ENCODE measurements at places on chromosomes 6 and 20.
A peak's percentile ranks its signal among the peaks of the same experiment; 100 is the strongest.

GRCh38 chr20:64079273-64080012 lies at the start of gene RGS19:
Gene RGS19, minus strand, starts transcription at chr20:64079518. Its CDS starts 2,632 bp downstream, at chr20:64076886.
- DNase-seq, result peak; percentile 52

GRCh38 chr20:54195483-54196472 lies 12.1 kb upstream of the PFDN4 start:
- no peak for DNase-seq

DNA sequence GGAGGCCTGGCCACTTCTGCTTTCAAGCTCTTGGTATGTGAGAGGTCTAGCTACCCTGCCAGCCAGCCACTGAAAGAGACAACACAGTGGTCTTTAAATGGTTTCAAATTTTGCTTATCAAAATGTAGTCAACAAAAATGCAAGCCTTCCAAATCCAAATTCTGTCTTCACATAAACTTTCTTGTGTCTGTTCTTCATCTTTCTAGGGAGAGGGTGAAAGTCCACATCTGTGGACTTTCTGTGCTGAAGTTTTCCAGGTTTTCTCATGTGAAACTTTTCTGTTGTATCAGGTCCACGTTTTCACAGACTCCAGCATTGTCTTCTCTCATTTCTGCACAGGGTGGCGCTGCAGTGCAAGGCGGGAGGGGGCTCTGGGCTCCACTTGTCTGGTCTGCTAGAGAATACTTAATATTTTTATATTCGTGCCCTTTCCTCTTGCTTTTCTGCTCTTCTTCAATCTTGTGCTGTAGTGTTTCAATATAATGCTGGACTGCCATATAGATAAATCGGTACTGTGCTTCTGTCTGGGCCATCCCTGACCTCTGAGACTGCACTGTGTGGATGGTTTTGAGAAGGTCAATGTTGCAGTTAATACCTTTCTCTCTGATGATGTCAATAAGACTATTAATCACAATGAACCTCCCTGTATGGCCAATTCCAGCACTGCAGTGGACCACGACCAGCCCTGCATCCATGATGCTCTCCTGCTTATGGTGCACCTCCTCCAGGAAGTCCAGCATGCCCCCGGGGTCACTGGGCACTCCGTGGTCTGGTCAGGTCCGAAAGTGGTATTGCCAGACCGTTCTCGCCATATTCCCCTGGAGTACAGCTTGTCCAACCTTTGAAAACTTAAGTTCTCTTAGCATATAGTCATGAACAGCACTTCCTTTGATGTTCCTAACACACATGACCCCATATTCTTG lies 161.6 kb upstream of the TNFAIP3 start:
- peak; percentile 78 for DNase-seq

GRCh38 chr6:84222426-84222825 lies 5.0 kb downstream of the CEP162 start:
- DNase-seq, result no peak

- no peak for DNase-seq
Observed at GRCh38 chr6:142786476-142786875, 158.5 kb downstream of the HIVEP2 start.

DNA sequence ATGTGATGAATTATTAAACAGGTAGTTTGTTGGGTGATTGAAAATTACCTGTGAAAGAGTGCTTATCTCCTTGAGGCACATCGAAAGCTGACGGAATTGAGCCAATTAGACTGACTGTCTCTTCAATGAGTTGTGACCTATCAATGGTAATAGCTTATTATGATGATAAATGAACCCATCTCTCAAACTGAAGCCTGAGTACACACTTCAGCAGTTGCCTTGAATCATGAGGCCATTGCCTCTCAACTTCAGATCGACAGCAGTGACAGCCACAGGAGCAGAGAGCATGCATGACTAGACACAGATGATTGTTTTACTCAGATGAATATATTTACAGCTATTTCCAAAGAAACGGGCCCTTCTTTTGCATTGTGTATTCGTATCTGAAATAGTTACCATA lies 323.9 kb downstream of the LAMA2 start:
- DNase-seq, result no peak

DNA sequence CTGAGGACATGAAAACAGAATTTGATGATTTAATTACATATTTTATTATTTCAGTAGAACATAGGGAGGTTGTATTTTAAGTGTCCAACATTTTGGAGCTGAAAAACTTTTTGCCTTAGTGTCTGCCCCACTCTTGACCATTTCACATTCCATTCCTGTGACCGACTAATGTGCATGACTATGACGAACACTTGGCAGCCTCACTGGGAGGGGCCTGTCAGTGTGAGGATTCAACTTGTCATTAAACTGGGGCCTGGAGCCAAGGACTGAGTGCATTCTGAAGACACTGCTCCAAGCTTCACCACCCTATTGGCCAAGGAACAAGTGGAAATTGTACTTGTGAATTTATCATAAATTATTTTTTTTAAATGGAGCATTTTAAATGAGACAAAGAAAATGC lies 661.3 kb downstream of the BCKDHB start:
- no peak for DNase-seq

DNA sequence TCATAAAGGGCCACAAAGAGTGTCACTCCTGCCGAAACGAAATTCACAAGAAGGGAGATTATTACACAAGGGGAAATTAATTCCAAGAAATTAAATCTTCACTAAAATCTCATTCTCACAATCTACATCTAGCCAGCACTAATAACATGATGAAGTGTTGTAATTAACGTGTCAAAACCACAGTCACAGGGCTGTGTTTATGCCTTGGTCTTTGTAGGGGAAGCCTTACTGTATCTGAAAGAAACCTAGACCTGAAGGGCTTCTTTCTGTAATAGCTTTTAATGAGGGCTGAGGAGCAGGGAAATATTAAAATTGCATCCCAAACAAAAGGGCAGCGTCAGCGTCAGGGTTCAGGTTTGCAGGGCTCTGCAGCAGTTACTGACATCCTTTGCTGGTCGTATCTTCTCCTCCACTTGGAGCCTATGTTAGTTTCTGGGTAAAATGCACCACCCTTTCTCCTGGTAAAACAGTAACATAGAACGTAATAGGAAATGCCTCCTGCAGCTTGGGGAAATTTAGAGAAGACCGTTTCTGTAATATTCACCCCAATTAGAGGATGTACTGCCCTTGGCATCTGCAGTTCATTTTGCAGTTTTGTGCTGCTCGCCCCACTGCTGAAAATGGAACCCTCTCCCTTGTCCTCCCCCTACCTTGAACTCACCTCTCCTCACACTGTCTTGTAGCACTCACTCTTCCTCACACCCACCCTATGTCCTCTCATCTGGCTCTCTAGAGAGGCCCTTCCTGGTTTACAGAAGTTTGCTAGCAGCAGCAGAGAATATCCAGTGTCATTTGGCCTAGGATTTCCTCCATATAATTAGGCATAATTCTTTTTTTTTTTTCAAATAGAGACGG lies 109.0 kb upstream of the TRAF3IP2 start:
- DNase-seq, result no peak

DNA sequence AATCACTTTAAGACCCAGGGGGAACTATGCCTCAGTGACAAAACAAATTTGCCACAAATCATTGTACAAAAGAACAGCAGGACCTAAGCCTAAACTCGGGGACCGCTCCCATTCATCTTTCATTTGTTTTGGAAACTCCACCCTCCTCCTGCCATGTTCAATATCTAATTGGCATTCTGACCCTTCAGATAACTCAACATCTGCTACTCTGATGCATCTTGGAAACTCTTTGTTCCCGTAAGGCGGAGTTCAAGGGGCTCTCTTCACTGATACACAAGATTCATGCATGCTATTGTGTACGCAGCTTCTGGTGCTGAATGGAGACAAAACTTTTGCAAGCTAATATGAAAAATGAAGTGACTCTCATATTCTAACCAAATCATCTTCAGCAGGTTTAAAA lies 187.6 kb downstream of the ZFP64 start:
- no peak for DNase-seq

- no peak for DNase-seq
Observed at GRCh38 chr20:33852626-33853506, 41.7 kb downstream of the CHMP4B start.

- no peak for DNase-seq
Observed at GRCh38 chr6:88616380-88616779, 347.0 kb downstream of the RNGTT start.
